ENCODE measurements at places on chromosomes 12 and 14. TPM values are rescaled to one million over a fixed set of nuclear protein-coding genes. Genes with fewer than 3 reads are reported as not detected.

GRCh38 chr12:62760779-62761178 is 174.2 kb downstream of the PPM1H start:
- no peaks in the 10 kb centered on the region for H3K36me3 ChIP-seq
- H3K27ac ChIP-seq = no peak overlapping the region
- no peak for DNase-seq
- no peak overlapping the region for H3K4me3 ChIP-seq
- H3K4me1 ChIP-seq = no peaks in the 10 kb centered on the region

- peaks cover 14% of the 10 kb centered on the region for H3K4me1 ChIP-seq
- H3K36me3 ChIP-seq = no peaks in the 10 kb centered on the region
- no peak overlapping the region for H3K27ac ChIP-seq
- H3K27me3 ChIP-seq = no peaks in the 10 kb centered on the region
- DNase-seq = no peak
Observed at GRCh38 chr12:124222368-124223245, 72.3 kb upstream of the RFLNA start.

GRCh38 chr14:59254911-59255545 is 66.6 kb downstream of the DAAM1 start:
- H3K4me3 ChIP-seq = peak overlapping the region; percentile 11
- H3K27ac ChIP-seq = no peak overlapping the region
- H3K27me3 ChIP-seq = no peaks in the 10 kb centered on the region
- DNase-seq = no peak

- no peak overlapping the region for H3K4me3 ChIP-seq
- no peaks in the 10 kb centered on the region for H3K36me3 ChIP-seq
- H3K27me3 ChIP-seq = no peaks in the 10 kb centered on the region
- H3K4me1 ChIP-seq = no peaks in the 10 kb centered on the region
Observed at GRCh38 chr12:97342130-97342529, 120.5 kb upstream of the RMST start.

DNA sequence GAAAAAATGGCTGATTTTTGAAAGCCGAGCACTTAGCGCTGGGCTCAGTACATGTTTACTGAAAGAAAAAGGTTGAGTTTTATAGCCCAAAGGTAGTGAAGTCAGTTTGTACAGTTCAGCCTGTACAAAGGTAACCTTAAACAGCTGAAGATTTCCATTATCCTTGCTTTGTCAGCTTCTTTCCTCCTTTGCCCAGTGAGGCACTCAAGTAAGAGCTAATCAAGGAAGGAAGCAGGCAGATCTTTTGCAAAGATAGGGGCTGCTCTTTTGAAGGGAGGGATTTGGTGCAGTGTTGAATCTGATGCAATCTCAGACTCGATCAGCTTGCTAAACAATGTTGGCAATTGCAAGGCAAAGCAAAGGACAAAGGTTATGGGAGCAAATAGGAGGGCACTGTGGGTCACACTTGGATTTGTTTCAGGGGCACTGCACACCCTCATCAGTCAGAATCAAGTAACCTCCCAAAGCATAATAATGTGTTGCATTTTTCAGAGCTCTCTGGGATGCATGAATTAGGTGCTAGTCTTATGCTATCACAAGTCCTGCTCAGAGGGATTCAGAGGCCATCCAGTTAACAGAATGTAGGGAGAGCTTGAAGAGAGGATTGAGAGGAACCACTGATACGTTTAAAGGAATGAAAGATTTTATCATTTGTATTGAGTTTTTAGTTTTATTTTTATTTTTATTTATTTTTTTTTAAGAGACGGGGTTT is 44.4 kb downstream of the ANO6 start:
- DNase-seq = no peak
- peak overlapping the region; percentile 36 for H3K27ac ChIP-seq
- H3K4me3 ChIP-seq = no peak overlapping the region
- peaks cover 4% of the 10 kb centered on the region for H3K36me3 ChIP-seq
- peaks cover 16% of the 10 kb centered on the region for H3K4me1 ChIP-seq

DNA sequence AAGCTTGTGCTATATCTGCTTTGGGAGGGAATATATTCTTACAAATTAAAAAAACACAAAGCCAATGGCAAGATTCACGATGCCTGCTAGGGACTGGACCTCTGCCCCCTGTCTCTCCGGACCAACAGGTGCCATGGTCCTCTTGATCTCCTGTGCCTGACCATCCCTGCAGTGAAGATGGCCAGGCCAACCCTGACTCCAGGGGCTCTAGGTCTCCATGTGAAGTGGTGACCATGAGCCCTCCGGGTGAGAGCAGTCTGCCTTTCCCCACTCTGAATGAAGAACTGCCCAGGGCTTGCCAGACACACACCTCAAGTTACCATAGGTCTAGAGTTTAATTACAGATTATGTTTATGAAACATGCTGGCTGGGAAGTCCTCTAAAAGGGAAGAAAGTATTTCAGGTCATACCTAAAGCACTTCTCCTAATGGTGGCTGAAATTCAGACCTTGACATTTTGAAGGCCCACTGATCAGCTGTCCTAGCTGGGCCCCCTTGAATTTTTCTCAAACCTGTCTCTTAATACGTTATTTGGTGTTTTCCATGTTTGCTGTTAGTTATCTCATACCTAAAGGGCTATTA is 1.4 kb downstream of the ARHGDIB start:
- peak overlapping the region; percentile 95 for H3K4me3 ChIP-seq
- H3K36me3 ChIP-seq = no peaks in the 10 kb centered on the region
- no peaks in the 10 kb centered on the region for H3K27me3 ChIP-seq
- peaks cover 93% of the 10 kb centered on the region for H3K4me1 ChIP-seq
- peak overlapping the region; percentile 96 for H3K27ac ChIP-seq

GRCh38 chr12:54628186-54628846 is 6.4 kb downstream of the LACRT start:
- no peak overlapping the region for H3K4me3 ChIP-seq
- no peaks in the 10 kb centered on the region for H3K36me3 ChIP-seq
- H3K4me1 ChIP-seq = no peaks in the 10 kb centered on the region
- H3K27me3 ChIP-seq = peaks cover 4% of the 10 kb centered on the region

DNA sequence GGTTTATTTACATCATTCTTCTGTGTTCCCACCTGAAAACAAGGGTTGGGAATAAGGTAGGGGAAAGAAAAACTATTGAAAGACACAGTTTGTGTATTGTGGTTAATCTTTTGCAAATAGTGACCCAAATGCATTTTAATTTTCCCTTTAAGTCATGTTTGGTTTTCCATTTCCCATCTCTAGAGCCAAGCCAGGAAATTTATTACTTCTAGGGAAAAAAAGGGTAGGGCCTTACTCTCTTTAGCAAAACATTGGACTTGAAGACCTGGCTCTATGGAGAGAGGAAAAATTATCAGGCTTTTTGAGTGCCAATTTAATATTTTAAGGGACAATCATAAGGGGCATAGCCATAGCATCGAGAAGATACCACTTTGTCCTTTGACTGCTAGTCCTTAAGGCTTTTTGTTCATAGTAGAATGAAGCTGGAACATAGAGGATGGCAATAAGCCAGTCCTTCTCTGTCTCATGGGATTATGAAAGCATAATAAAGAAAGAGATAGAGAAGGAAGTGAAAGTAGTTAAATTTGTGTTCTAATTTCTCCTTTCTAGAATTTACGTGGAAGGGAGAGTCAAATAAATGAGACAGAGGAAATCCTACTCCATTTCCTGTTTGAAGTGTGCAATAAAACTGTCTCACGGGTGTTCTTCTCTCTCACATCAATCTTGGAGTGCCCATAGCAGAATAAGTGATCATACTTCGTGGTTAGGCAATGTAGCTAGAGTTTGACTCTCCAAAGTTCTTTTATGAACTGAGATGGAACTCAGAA is 50.9 kb upstream of the PPFIA2 start:
- H3K27ac ChIP-seq = peak overlapping the region; percentile 20
- no peaks in the 10 kb centered on the region for H3K36me3 ChIP-seq
- DNase-seq = peak; percentile 82
- H3K4me1 ChIP-seq = peaks cover 25% of the 10 kb centered on the region

- no peaks in the 10 kb centered on the region for H3K4me1 ChIP-seq
- no peaks in the 10 kb centered on the region for H3K27me3 ChIP-seq
- H3K4me3 ChIP-seq = no peak overlapping the region
- no peak overlapping the region for H3K27ac ChIP-seq
- no peak for DNase-seq
Observed at GRCh38 chr12:34406996-34407300, 384.7 kb downstream of the ALG10 start.

DNA sequence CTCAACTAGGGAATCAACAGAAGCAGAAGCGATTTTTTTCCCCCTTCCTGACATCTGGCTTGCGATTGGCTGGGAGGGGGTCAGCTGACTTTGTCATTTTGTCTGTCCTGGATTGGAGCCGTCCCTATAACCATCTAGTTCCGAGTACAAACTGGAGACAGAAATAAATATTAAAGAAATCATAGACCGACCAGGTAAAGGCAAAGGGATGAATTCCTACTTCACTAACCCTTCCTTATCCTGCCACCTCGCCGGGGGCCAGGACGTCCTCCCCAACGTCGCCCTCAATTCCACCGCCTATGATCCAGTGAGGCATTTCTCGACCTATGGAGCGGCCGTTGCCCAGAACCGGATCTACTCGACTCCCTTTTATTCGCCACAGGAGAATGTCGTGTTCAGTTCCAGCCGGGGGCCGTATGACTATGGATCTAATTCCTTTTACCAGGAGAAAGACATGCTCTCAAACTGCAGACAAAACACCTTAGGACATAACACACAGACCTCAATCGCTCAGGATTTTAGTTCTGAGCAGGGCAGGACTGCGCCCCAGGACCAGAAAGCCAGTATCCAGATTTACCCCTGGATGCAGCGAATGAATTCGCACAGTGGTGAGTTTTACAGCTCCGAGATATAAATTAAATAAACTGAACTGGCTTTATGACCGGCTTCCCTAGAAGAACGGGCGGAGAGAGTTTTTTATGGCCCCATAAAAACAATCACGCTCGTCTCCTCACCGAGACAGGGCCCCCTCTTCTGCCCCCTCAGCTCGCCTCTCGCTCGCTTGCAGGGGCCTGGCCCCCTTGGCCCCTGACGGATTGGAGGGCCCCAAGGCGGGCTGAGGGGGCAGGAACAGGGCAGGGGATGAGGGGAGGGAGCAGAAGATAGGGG is at the start of gene HOXC6:
HOXC6 (plus strand) TSS at position 127 of the 888 bp plus-strand sequence; CDS start at position 209, 82 bp downstream.
- H3K27me3 ChIP-seq = peaks cover 99% of the 10 kb centered on the region
- no peak within 1 kb of the TSS for H3K27ac ChIP-seq
- no peak within 1 kb of the TSS for H3K4me3 ChIP-seq
- no peaks in the 10 kb centered on the region for H3K36me3 ChIP-seq

GRCh38 chr12:111764120-111764821 is 2.5 kb upstream of the ALDH2 start:
- H3K27ac ChIP-seq = no peak overlapping the region
- no peak overlapping the region for H3K4me3 ChIP-seq
- DNase-seq = no peak
- peaks cover 34% of the 10 kb centered on the region for H3K4me1 ChIP-seq
- no peaks in the 10 kb centered on the region for H3K36me3 ChIP-seq

- H3K27ac ChIP-seq = no peak overlapping the region
Observed at GRCh38 chr14:38420048-38420447, 164.2 kb upstream of the CLEC14A start.

GRCh38 chr12:126667339-126667738 is 1599.6 kb upstream of the TMEM132C start:
- H3K4me3 ChIP-seq = no peak overlapping the region
- H3K36me3 ChIP-seq = no peaks in the 10 kb centered on the region
- no peaks in the 10 kb centered on the region for H3K27me3 ChIP-seq
- no peak overlapping the region for H3K27ac ChIP-seq

GRCh38 chr12:110373962-110374611 is 29.4 kb downstream of the ANAPC7 start:
- no peak overlapping the region for H3K27ac ChIP-seq
- DNase-seq = no peak
- peaks cover 9% of the 10 kb centered on the region for H3K4me1 ChIP-seq
- no peaks in the 10 kb centered on the region for H3K27me3 ChIP-seq
- H3K36me3 ChIP-seq = peaks cover 66% of the 10 kb centered on the region

DNA sequence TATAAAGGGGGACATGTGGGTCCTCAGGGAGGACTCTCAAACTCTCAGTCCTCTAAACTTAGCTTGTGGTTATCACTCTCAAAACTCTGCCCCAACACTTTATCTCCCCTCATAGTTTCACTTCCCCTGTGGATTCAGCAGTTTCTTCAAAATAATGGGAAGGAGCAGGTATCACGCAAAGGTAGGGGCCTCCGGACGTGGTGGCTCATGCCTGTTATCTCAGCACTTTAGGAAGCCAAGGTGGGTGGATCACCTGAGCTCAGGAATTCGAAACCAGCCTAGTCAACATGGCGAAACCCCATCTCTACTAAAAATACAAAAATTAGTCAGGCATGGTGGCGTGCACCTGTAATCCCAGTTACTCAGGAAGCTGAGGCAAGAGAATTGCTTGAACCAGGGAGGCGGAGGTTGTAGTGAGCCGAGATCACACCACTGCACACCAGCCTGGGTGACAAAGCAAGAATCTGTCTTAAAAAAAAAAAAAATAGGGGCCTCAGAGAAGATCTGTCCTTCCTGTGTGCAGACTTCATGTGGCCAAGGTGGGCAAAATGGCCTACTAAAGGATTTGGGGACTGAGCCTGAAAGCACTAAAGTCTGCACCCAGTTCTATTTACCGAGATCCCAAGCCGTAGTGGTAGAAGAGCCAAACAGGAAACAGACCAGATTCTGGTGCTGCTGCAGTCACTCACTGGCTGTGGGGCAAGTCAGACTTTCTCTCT is 6.4 kb downstream of the ITGB7 start:
- no peak for DNase-seq
- H3K36me3 ChIP-seq = peaks cover 15% of the 10 kb centered on the region
- H3K4me3 ChIP-seq = no peak overlapping the region
- no peaks in the 10 kb centered on the region for H3K27me3 ChIP-seq
- H3K4me1 ChIP-seq = peaks cover 43% of the 10 kb centered on the region

GRCh38 chr12:127657036-127657435 is 609.9 kb upstream of the TMEM132C start:
- H3K36me3 ChIP-seq = no peaks in the 10 kb centered on the region
- H3K27ac ChIP-seq = no peak overlapping the region
- no peak overlapping the region for H3K4me3 ChIP-seq
- no peak for DNase-seq
- no peaks in the 10 kb centered on the region for H3K27me3 ChIP-seq

DNA sequence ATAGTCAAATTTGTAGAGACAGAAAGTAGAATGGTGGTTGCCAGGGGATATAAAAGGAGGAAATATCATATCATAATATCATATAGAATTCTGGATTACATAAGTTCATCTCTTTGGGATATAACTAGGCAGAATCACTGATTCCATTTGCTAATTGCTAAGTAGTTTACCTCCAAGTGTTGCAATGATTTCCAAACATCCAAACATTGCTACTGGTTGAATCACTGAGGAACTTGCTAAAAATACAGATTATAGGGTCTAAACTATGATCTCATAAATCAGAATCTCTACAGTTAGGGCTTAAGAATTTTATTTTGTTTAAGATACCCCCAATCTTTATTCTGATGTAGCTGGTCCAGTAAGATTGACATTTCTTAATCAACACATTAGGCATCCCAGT is 16.1 kb upstream of the TAS2R42 start:
- no peaks in the 10 kb centered on the region for H3K36me3 ChIP-seq
- no peak for DNase-seq
- H3K4me1 ChIP-seq = no peaks in the 10 kb centered on the region
- no peak overlapping the region for H3K27ac ChIP-seq
- no peaks in the 10 kb centered on the region for H3K27me3 ChIP-seq

- H3K27ac ChIP-seq = peak overlapping the region; percentile 57
- H3K27me3 ChIP-seq = no peaks in the 10 kb centered on the region
- peak; percentile 31 for DNase-seq
- H3K4me1 ChIP-seq = peaks cover 54% of the 10 kb centered on the region
- peak overlapping the region; percentile 100 for H3K4me3 ChIP-seq
Observed at GRCh38 chr12:98645572-98646067, 530 bp downstream of the APAF1 start.

GRCh38 chr14:101182476-101182875 is 279.0 kb upstream of the RTL1 start:
- no peaks in the 10 kb centered on the region for H3K27me3 ChIP-seq
- no peak overlapping the region for H3K27ac ChIP-seq
- no peaks in the 10 kb centered on the region for H3K36me3 ChIP-seq
- DNase-seq = no peak
- H3K4me3 ChIP-seq = no peak overlapping the region

Gene VPS33A
- polyA plus RNA-seq = 33.1 TPM

Gene MDGA2
- polyA plus RNA-seq = not detected

Gene KRT78
- not detected for polyA plus RNA-seq

Gene GLIPR1L2
- not detected for polyA plus RNA-seq
